ENCODE measurements at places on chromosomes 2 and 18.

DNA sequence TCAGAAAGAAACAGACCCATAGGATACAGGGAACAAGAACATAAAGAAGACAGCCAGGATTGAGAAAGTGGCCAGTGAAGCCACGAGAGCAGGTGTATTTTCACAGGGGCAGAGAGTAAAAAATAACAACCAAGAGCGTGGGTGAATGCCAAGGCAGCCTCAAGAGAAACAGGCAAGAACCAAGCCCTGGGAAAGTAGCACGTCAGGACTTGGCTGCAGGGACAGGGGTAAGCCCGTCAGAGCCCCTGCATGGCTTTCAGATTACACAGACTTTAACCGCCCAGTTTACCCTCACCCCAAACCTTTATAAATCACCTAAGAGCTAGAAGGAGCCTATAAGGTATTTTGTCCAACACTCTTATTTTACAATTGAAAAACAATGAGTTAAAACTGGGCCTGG, 43.7 kb downstream of the ARL4C start:
- no peak for DNase-seq

DNA sequence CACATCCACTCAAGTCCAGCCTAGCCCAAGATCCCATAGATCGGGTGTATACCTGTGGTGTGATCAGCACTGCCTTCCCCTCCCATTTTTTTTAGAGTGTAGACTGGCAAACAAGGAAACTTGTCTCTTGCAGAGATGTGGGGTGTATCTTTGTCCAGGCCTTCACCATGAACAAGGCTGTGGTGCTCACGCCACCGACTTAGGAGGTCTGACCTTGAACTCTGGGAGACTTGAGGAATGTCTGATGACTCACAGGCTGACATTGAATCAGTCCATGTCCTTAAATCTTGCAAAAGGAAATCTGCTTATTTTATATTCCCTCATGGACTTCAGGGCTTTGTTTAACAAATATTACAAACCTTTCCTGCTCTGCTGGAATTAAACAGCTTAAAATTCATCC, 4.5 kb upstream of the CTIF start:
- DNase-seq: peak; percentile 90

DNA sequence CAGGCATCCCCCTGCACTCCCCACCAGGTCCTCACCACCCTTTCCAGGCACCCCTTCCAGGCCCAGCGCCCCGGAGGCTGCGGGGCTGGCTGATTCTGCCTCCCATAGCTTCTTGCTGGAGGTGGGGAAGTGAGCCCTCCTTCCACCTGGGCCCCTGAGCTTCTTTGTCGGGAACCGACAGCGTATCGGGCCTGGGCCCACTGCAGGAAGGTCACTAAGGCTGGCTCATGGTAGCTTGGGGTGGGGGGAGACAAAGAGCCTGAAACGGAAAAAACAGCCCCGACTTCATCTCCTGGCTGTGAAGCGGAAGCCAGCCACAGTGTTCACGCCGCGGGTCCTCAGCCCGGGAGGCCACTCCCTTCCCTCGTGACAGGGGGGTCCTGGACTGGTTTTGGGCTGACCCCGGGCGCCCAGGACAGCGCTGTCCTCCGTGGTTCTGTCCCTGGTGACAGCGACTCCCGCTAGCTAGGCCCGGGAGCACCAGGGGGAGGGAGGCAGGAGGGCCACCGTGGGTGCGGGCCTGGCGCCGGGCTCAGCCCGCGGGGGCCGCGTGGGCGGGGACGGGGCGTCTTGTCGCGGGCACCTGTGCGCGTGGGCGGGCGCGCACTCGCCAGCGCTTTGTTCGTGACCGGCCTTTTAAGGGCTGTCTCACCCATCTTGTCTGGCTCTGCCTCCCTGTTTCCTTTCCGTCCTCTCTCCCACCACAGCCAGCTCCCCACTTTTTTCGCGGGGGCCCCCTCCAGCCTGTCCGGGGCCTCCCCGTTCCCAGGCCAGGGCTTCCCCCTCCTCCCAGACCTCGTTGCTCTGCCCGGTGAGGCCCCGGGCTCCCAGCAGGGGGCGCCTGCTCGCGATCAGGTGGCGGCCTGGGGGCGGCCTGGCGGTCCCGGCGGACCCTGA, 64.9 kb downstream of the DNMT3A start:
- no peak for DNase-seq

GRCh38 chr18:6120820-6121279, 225.5 kb upstream of the TMEM200C start:
- no peak for DNase-seq

- DNase-seq: peak; percentile 75
Observed at GRCh38 chr2:99651930-99652670, 162.3 kb upstream of the REV1 start.

GRCh38 chr2:38386821-38387220, 9.7 kb upstream of the ATL2 start:
- DNase-seq: no peak

DNA sequence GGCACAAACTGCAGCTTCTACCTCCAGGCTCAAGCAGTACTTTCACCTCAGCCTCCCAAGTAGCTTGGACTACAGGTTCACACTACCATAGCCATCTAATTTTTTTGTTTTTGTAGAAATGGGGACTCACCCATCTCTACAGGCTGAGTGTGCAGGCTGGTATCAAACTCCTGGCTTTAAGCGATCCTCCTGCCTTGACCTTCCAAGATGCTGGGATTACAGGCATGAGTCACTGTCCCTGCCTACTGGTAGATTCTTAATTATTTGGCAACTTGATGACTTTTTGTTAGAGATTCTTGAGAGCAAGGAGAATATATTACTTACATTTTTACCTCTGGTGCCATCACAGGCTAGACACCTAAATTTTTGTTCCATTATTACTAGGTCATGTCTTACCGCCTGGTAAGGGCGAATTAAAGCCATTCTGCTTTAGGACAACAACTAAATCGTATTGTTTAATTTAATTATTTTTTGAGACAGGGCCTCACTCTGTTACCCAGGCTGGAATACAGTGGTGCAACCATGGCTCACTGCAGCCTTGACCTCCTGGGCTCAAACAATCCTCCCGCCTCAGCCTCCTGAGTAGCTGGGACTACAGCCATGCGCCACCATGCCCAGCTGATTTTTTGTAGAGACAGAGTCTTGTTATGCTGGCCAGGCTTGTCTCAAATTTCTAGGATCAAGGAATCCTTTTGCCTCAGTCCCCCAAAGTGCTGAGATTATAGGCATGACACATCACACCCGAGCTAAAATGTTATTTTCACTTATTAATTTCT, 15.7 kb downstream of the DYNC1I2 start:
- peak; percentile 73 for DNase-seq

GRCh38 chr2:119741001-119741400, 18.7 kb upstream of the PTPN4 start:
- no peak for DNase-seq

GRCh38 chr2:98086491-98087446, at the start of gene VWA3B:
Gene VWA3B, plus strand, starts transcription at chr2:98087167. Its CDS starts 5,926 bp downstream, at chr2:98093093.
- peak; percentile 44 for DNase-seq

- DNase-seq: peak; percentile 0
Observed at GRCh38 chr2:2328848-2329247, 2.2 kb downstream of the MYT1L start.

Data from M059J (cell line).